ENCODE measurements at places on chromosomes 16 and 17.
A peak's percentile ranks its signal among the peaks of the same experiment; 100 is the strongest.

DNA sequence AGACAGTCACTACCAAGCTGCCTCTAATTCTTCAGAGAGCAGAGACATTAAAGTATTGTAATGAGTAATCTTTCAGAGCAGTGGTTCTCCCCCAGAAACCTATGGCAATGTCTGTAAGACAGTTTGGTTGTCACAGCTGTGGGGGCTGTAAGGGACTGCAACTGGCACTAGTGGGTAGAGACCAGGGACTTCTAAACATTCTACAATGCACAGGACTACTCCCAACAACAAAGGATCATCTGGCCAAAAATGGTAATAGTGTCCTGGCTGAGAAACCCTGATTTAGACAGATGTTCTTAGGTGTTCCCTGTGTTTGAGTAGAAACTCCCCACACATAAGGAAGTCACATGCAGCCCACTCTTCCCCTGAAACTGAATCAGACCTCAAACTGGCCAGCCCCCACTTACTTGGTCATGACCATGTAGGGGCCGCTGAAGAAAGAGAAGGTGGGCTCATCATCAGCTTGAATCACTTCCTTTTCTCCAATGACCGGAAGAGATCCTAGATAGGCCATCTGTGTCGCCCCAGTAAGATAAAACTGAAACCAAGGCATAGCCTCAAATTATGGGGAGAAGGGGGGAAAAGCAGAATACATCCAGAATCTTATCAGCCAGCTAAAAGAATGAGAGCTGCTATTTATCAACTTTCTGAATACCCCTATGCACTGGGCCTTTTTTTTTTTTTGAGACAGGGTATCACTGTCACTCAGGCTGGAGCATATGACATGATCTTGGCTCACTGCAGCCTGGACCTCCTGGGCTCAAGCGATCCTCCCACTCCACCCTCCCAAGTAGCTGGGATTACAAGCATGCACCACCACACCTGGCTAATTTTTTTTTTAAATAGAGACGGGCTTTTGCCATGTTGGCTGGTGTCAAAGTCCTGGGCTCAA is 75.8 kb downstream of the TEX14 start:
- DNase-seq = no peak

GRCh38 chr17:80260791-80261158 is at the start of gene RNF213:
Gene RNF213 (plus strand): TSS chr17:80260852. CDS start chr17:80263682, 2,830 bp downstream.
- no peak for DNase-seq

DNA sequence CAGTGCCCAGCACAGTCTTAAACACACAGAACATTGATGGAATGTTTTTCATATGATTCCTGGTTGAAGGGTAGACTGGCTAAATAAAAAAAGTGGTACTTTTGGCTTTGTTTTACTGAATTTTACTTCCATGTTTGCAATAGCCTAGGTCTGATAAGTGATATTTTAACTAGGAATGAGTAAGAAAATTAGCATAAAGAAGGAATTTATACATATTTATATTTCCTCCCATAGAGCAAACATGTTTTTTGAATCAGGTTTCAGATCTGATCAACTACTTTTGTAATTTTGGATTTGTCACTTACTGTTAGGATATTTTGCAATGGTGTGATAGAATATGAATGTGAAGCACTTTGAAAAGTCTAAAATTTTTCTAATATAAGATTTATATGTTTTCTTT is 7.2 kb downstream of the NF1 start:
- DNase-seq = no peak

DNA sequence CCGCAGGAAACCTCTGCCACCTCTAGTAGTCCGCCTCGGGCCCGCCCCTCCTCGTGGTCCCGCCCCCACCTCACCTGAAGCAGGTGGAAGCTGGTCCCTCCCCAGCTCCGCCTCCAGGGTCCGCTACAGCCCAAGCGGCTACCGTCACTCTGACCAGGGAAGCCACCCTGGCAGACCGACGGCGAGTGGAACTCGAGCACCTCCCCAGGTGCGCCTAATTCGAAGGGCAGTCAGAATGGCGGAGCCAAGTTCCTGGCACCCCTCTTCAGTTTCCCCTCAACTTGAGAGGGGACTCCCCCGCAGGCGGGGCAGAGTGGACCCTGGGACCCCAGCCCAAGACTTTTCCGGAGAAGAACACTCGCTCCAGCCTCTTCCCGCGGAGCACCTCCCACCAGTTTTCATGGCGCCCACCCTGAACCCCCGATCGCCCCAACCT is 507 bp downstream of the FHOD1 start:
- DNase-seq = peak; percentile 36

DNA sequence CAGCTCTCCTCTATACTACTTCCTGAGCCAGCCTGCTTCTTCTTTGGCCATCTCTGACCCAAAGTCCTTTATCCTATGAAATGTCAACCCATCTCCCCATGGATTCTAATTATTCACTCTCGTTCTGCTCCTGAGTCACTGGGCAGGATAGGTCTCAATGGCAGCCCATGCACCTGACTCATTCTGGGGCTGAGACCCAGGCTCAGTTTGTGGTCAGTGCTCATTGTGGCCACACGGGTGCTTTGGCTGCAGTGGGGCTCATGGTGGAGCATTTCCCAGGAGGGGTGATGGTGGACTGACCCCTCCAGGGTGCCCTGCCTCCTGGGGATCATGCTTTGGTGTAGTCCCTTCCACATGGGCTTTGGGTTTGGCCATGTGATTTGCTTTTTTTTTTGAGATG is 154.8 kb upstream of the WSCD1 start:
- no peak for DNase-seq

DNA sequence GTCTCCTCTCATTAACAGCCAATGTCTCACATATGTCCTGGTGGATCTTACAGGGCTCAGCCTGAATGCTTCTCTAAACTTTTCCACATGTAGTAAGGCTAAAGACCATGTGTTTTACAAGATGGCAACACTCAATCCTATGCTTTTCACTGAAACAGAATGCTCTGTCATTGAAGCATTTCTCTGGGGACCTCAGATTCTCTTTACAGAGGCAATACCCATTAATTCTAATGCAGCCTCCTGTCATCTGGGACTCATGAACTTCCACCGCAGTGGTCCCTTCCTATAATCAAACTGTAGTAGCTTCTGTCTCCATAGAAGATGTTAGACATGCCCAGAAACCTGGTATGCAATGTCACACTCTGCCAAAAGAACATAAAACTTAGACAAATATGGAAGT is 926.6 kb upstream of the RBFOX1 start:
- DNase-seq = no peak

DNA sequence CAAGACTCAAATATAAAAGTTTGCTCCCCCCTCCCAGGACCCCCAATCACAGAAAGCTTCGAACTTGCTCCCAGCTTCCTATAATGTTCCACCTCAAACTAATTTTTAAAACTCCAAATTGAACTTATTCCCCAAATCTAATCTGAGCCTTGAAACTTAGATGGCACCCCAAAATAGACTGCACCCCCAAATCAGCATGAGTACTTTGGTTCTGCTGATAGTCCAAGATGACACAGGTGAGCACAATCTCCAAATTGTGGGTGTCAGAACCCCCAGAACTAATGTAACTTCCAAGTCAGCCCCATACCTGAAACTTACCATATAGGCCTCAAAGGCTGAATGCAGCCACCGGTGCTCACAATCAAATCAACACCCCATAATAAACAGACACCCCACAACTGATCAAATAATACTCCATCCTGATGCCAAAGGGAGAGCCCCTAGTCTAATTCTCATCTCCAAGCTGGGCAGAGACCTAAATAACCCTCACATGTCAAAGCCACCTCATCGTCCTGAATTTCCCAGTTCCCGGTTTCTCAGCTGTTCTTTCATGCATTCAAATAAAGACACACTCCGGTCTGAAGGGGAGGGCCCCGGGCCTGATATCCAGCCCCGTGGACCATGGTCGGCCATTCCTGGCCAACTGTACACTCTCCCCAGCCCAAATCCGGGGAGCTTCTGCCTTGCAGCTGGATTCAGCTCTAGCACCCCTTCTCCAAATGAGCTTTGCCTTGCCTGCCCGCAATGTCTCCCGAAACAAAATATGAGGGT is 1.8 kb upstream of the BCL6B start:
- no peak for DNase-seq

DNA sequence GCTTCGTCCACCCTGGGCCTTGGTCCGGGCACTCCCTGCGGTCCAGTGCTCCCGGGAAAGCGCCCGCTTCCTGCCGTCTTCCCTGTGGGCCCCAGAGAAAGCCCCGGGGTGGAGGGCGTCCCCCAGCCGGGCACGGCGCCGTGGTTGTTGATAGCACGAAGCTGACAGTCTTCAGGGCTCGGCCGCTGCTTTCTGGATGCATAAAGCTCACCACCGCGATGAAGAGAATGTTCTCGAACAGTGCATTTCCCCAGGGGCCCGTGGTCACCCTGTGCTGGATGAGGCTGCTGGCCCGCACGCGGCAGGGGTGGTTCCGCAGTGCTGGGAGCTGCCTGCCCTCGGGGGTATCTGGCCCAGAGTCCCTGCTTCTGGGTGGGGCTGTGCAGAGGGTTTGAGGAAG is 53.2 kb downstream of the BAHCC1 start:
- DNase-seq = no peak

DNA sequence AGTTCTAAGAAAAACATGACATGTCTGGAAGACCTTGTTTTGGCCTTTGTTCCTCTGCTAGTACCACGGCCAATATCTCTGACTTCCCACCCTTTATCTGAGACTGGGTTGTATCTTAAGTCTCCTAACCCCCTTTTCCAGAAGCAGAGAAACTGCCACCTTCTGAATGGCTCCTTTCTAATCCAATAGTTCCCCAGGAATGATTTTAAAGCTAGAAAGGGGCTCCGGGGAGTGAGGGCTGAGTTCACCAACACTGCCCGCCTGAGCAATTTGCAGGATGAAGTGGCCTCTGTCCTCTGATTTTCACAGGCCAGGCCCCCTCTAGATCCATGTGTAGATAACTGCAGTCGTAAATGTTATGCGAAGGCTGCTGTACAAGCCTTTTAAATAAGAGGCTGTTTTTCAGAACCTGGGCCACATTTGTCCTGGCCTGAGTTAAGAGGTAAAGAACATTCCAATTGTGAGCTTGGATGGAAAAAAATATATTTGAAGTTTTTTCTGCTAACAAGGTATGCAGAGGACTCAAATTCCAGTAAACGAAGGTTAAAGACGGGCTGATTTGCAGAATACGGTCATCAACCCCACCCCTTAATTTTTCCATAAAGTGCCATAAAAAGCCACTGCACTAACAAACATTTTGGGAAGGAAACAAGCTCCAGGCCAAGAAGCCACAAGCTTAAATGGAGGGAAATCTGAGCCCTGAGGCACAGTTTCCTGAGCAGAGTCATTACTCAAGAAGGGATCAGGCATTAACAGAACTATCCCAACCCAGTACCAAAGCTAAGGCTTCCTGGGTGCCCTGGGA is 117.0 kb upstream of the MAF start:
- no peak for DNase-seq

DNA sequence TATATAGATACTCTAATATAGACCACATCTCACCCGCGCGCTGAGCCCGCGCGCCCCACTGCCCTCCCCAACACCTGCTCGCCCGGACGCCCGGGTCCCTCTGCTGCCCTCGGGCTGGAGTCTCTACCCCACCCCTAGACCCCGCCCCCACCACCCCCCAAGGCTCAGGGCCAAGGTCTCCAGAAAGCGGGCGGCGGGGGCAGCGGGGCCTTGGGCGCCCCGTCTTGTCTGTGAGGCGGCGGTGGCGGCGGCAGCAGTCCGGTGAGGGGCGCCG is 2.6 kb downstream of the HES7 start:
- DNase-seq = no peak

GRCh38 chr17:48045316-48046001 is 2.7 kb upstream of the NFE2L1 start:
- no peak for DNase-seq

DNA sequence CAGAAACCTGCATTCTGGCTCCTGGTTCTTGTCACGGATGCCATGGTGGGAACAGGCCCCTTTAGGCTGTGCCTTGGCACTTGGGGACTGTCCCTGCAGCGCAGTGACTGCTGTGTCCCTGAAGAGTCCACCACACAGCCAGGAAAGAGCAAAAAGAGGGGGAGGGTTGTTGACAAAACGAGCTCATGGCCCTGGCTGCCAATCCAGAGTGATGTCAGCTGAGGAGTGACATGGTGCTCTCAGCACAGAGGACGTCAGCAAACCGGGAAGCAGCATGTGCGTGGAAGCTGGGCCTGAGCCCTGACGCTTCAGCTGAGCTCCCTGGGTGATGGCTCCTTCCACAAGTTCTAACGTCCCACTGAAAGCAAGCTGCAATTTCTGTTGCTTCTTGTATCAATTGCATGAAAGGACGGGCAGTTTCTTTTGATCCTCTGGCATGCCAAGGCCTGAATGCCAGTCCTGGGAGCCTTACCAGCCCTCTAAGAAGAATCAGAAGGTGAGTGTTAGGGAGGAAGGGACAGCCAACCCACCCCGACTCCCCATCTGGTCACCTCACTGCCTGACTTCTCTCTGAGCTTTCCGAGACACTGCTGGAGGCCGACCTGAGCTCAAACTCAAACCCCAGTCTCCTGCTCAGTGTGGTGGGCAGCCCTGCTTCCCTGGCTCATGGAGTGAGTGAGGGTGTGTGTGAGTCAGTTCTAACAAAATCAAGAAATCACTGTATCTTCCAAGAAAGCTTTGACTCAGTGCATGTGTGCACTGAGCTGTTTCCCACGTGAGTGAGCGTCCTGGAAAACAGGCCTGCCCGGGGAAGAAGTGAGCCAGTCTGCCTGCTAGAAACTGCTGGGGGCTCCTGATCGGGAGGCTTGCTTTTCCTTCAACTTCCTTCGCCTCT is 14.7 kb upstream of the WNT3 start:
- DNase-seq = no peak

- no peak for DNase-seq
Observed at GRCh38 chr17:39170109-39170508, 4.1 kb upstream of the ARL5C start.

DNA sequence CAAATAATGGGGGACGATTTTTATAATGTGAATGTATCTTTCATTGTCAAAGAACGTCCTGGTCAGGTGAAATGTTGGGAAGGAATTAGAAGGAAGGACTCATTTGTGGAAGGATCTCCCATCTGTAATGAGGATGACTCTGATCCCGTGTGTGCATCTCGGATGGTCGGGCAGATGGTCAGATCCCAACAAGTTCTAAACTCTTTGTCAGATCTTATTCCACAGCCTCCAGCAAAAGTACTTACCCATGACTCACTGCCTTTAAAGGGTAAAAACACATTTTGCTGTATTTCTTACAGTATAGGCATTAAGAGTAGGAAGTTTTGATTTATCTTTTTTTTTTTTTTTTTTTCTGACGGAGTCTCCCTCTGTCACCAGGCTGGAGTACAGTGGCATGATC is 539 bp upstream of the KRTAP4-8 start:
- no peak for DNase-seq

- DNase-seq = no peak
Observed at GRCh38 chr17:12110906-12111305, 90.2 kb downstream of the MAP2K4 start.

GRCh38 chr16:81443688-81444447 is 740 bp upstream of the CMIP start:
- DNase-seq = no peak

- DNase-seq = no peak
Observed at GRCh38 chr16:49628148-49628547, 227.8 kb downstream of the ZNF423 start.

DNA sequence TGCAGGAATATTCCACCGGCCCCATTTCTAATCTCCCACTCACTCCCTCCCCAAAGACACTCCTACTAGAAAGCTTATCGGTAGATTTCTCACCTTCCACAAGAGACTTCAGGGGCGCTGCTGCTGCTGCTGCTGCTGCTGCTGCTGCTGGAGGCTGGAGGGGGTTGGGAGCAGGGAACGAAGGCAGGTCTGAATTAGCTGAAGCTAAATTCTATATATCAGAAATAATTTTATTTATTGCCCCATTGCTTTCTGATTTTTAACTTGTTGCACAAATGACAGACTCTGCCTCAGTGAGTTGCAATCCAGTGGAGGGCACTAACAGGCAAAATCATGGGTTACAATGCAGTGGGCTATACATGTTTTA is 25.8 kb upstream of the HLF start:
- DNase-seq = peak; percentile 65
